ENCODE measurements at places on chromosomes 3 and 15. TPM values are rescaled to one million over a fixed set of nuclear protein-coding genes. Genes with fewer than 3 reads are reported as not detected.

Gene CA12
- polyA plus RNA-seq: 220 TPM

Gene RHOV
- polyA plus RNA-seq: 0.90 TPM

Gene SLC9A9
- 2.8 TPM for polyA plus RNA-seq

Gene DCLK3
- polyA plus RNA-seq: not detected

Gene SI
- polyA plus RNA-seq: not detected

Gene ARGFX
- not detected for polyA plus RNA-seq

Gene BRPF1
- polyA plus RNA-seq: 8.4 TPM

Gene NDN
- polyA plus RNA-seq: 0.06 TPM

Gene CHRNB4
- polyA plus RNA-seq: 0.12 TPM

Gene COL6A6
- polyA plus RNA-seq: not detected

Gene TMEM207
- not detected for polyA plus RNA-seq

Gene DNAJA4
- 0.18 TPM for polyA plus RNA-seq

Gene VPS39
- 25.4 TPM for polyA plus RNA-seq

Gene CCDC13
- 0.15 TPM for polyA plus RNA-seq

Gene EFCAB12
- 0.23 TPM for polyA plus RNA-seq

Gene AP3S2
- polyA plus RNA-seq: 22.3 TPM

Gene ADAMTS9
- 0.31 TPM for polyA plus RNA-seq

Gene STRIT1
- not detected for polyA plus RNA-seq

Gene MYLK
- polyA plus RNA-seq: 66.6 TPM

Gene SPATA12
- polyA plus RNA-seq: 0.17 TPM

Gene ANKRD63
- polyA plus RNA-seq: not detected

Gene CELSR3
- 0.51 TPM for polyA plus RNA-seq

Gene PLCB2
- 0.97 TPM for polyA plus RNA-seq
